ENCODE measurements at places on chromosomes 2 and 18.

DNA sequence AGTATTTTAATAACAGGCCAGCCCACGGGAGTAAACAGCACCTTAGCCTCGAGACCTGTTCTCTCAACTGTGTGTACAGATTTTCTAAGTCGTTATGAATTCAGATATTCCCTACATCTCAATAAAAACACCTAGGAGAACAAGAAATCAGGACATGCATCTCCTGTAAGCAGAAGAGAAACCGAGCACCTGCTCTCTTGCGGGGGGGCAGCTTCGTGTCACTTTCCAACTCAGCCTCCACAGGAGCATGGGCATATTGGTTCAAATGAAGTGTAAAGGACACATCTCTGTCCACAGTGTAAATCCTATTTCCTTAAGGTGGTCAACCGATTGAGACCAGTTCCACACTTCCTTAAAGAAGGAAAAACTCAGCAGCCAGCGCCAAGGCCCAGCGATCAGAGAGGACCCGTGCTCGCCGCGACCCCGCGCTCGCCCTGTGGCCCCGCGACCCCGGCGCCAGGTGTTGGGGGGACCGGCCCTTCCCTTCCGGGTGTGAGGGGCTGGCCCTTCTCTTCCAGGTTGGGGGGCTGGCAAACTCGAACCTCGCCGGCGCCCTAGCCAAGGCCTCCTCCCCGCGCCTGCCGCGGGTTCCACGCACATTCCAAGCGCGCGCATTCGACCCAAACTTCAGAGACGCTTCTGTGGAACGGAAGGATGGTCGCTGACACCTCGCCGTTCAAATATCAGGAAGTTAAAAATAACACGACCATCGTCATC lies 652 bp downstream of the SH3YL1 start:
- H3K4me1 ChIP-seq = peaks cover 12% of the 10 kb centered on the region
- H3K27me3 ChIP-seq = no peaks in the 10 kb centered on the region
- no peaks in the 10 kb centered on the region for H3K36me3 ChIP-seq
- peak; percentile 48 for DNase-seq

DNA sequence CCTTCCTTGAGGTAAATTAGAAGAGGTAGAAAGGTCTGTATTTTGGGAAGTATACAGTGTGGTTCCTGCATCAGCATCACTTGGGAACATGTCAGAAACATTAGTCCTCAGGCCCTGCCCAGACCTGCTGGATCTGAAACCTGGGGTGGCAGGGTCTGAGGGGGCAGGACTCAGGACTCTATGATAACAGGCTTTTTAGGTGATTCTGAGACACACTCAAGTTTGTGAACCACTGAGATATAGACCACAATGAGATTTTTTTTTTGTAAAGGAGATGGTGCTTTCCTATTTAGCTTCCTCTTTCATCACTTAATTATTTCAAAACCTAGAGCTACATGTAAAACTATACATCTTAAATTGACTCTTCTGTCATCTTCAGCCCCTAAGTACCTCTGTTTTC lies 262.7 kb upstream of the SPOPL start:
- no peak overlapping the region for H3K4me3 ChIP-seq
- peaks cover 6% of the 10 kb centered on the region for H3K4me1 ChIP-seq
- no peak for DNase-seq
- no peaks in the 10 kb centered on the region for H3K36me3 ChIP-seq
- H3K27me3 ChIP-seq = no peaks in the 10 kb centered on the region
- no peak overlapping the region for H3K27ac ChIP-seq

DNA sequence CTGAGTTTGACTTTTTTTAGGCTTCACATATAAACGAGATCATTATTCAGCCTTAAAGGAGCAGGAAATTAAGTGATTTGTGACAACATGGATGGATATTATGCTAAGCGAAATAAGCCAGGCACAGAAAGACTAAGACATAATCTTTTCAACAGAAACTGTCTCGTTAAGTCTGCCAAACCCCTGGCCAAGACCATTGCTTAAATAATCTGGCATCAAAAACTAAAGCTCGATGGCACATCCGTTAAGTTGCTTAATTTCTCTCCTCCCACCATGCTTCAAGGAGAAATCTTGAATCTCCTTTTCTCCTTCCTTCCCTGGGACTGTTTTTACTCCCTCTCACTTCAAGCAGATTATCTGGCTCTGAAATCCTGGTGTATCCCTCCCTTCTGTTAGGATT lies 140.3 kb downstream of the GALNT14 start:
- H3K27me3 ChIP-seq = no peaks in the 10 kb centered on the region
- no peaks in the 10 kb centered on the region for H3K36me3 ChIP-seq

GRCh38 chr2:79982445-79982844 lies 322.1 kb downstream of the LRRTM1 start:
- no peak overlapping the region for H3K27ac ChIP-seq
- DNase-seq = no peak
- H3K4me1 ChIP-seq = no peaks in the 10 kb centered on the region
- H3K4me3 ChIP-seq = no peak overlapping the region

- H3K27ac ChIP-seq = no peak overlapping the region
- no peak for DNase-seq
- no peaks in the 10 kb centered on the region for H3K4me1 ChIP-seq
- no peak overlapping the region for H3K4me3 ChIP-seq
Observed at GRCh38 chr2:56286936-56287335, 103.1 kb downstream of the CCDC85A start.

DNA sequence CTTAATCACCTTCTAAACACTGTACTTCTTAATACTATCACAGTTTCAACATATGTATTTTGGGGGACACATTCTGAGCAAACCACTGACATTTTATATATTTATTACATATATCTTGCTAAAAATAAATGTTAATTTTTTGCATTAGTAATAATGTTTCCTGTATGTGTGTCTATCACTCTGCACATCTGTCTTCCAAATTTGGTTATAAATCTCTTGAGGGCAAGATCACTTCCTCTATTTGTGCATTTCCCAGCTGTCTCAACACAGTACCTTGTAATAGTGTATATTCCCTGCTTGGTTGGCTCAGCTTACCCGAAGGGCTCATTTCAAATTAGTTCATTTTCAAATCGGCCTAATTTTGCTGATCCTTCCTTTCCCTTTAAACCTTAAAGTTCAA lies 617.1 kb upstream of the GYPC start:
- no peaks in the 10 kb centered on the region for H3K36me3 ChIP-seq
- no peak overlapping the region for H3K4me3 ChIP-seq
- H3K4me1 ChIP-seq = no peaks in the 10 kb centered on the region

DNA sequence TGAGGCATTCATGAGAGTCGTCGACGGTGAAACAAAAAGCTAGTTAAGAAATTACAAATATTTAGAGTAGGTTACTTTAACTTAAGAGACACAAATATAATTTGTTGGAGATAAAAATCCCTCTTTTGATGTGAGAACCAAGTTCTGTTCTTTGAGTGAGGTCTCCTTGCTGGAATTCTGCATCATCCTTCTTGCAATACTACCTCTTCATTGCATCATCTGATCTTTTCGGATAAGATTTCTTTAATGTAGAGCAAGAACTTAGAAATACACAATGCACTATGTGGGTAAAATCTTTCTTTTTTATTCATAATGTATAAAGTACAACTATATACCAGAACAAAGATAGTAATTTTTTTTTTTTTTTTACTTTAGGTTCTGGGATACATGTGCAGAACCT lies 118.4 kb downstream of the ARL4C start:
- no peak for DNase-seq
- H3K36me3 ChIP-seq = no peaks in the 10 kb centered on the region

DNA sequence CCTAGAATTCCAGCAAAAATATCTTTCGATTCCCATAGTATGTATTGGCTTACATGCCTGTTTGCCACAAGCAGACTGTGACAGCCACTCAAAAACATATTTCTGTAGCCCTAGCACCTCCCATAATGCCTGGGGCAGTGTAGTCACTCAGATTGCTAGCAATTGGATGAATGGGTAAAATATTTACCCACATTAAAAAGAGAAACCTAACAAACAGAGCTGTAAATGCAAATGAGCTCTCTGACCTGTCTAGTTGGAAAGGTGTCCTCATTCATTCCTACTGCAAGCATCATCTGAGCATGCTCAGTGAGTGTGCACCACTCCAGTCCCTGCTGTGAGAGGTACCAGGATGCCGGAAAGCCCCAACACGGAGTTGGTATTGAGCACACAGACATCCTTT lies 234.0 kb upstream of the RAB12 start:
- no peaks in the 10 kb centered on the region for H3K36me3 ChIP-seq
- H3K4me1 ChIP-seq = no peaks in the 10 kb centered on the region
- no peak for DNase-seq

GRCh38 chr2:43333656-43334144 lies 107.3 kb upstream of the ZFP36L2 start:
- no peak overlapping the region for H3K4me3 ChIP-seq
- H3K4me1 ChIP-seq = peaks cover 32% of the 10 kb centered on the region
- DNase-seq = no peak
- no peaks in the 10 kb centered on the region for H3K27me3 ChIP-seq
- no peaks in the 10 kb centered on the region for H3K36me3 ChIP-seq

GRCh38 chr18:58308463-58308862 lies 264.4 kb downstream of the NEDD4L start:
- DNase-seq = no peak
- H3K27me3 ChIP-seq = no peaks in the 10 kb centered on the region
- no peak overlapping the region for H3K4me3 ChIP-seq
- no peaks in the 10 kb centered on the region for H3K4me1 ChIP-seq

- no peaks in the 10 kb centered on the region for H3K27me3 ChIP-seq
- no peak for DNase-seq
- no peak overlapping the region for H3K27ac ChIP-seq
- H3K4me3 ChIP-seq = no peak overlapping the region
- H3K4me1 ChIP-seq = no peaks in the 10 kb centered on the region
Observed at GRCh38 chr2:71898851-71899681, 248.6 kb downstream of the CYP26B1 start.

GRCh38 chr2:65297544-65297943 lies 69.9 kb downstream of the ACTR2 start:
- H3K27me3 ChIP-seq = no peaks in the 10 kb centered on the region
- no peak overlapping the region for H3K4me3 ChIP-seq
- H3K36me3 ChIP-seq = no peaks in the 10 kb centered on the region
- no peak overlapping the region for H3K27ac ChIP-seq
- peaks cover 13% of the 10 kb centered on the region for H3K4me1 ChIP-seq

DNA sequence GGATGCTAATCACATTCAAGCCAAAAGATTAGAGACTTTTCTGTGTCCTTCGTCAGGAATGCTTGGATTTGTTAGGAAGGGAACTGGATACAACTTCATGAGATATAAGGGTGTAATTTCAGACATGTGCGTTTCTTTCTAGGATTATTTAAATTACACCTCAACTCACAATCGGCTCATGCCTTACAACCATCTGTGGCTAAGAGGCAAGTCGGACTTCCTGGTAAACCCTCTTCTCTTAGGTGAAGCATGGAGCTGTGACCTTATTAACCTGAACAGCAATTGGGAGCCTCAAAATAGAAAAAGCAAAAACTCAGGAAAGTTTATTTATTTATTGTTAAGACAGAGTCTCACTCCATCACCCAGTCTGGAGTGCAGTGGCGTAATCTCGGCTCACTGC lies 61.8 kb downstream of the SEMA4F start:
- H3K27ac ChIP-seq = peak overlapping the region; percentile 75
- H3K36me3 ChIP-seq = no peaks in the 10 kb centered on the region
- H3K4me3 ChIP-seq = no peak overlapping the region
- DNase-seq = no peak
- H3K4me1 ChIP-seq = no peaks in the 10 kb centered on the region
- H3K27me3 ChIP-seq = no peaks in the 10 kb centered on the region

- DNase-seq = no peak
- H3K4me1 ChIP-seq = peaks cover 30% of the 10 kb centered on the region
- no peak overlapping the region for H3K4me3 ChIP-seq
Observed at GRCh38 chr18:59607078-59607379, 90.2 kb downstream of the CCBE1 start.

DNA sequence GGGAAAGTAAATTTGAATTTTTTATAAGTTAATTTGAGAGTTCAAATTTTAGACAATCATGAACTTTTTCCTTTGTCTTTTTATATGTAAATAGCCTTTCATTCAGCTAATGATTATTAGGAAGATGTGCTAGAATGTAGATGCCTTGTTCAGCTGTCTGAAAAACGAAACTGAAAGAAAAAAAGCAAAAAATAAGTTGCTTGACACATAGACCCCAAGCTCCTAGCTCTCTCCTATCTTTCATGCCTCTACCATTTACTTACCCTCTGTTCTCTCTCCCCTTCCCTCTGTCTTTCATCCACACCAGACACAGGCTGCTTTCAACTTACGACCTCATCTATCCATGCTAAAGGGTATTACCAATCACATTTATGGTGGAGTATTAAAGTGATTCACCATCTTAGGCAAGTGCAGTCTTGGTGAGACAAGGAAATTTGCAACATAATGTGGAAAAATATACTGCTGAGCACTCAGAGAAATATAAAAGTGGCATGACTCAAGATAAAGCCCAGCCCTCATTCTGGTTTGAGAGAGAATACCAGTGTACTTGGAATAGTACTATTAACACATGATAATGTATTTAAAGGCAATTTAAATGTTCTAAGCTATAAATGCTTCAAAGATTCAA lies 425.6 kb downstream of the SUCLG1 start:
- no peaks in the 10 kb centered on the region for H3K27me3 ChIP-seq
- no peaks in the 10 kb centered on the region for H3K36me3 ChIP-seq
- H3K4me1 ChIP-seq = no peaks in the 10 kb centered on the region
- no peak for DNase-seq
- no peak overlapping the region for H3K4me3 ChIP-seq

DNA sequence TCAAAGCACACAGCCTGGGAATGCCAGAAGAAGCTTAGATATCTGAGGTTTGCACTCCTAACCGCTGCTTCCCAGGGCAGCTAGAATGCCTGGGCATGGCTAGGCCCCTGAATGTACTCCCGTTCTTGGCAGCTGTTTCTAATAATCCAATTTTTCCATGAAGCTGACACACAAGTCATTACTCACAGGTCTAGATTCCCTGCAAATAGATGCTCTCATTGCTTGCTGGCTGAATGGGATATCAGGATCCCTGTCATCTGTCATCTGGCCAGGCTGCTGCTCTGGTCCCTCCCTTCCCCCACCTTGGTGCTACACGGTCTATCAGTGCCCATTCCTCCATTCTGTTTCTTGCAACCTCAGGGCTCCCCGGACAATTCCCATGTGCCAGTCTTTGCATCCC lies 40.7 kb upstream of the TEX51 start:
- no peaks in the 10 kb centered on the region for H3K4me1 ChIP-seq
- H3K4me3 ChIP-seq = no peak overlapping the region
- no peaks in the 10 kb centered on the region for H3K36me3 ChIP-seq
- no peak for DNase-seq
- no peak overlapping the region for H3K27ac ChIP-seq

DNA sequence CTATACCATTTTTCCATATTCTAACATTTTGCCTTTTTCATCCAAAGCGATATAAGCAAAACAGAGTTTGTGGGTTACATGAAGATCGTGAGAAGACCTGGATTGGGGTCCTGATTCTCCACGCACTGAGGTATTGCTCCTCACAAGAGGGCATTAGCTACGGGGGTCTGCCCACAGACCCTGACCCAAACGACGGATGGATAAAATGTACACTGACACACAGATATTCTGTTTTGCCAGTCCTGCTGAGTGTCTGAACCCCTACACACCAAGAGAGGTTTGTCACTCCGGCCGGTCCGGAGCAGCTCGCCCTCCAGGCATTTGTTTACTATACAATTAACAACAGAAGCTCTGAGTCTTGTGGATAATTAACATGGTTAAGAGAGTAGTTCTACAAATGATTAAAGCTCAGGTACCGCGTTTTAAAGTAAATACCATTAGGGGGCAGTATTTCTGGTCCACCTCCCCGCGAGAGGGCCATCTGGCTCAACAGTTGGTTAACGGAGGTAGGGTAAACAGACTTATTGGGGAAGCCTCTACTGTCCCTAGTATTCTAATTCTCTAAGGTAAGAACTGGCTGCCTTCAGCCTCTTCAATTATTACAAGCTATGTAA lies 28.4 kb downstream of the SCYGR8 start:
- H3K27me3 ChIP-seq = no peaks in the 10 kb centered on the region
- no peaks in the 10 kb centered on the region for H3K36me3 ChIP-seq
- H3K27ac ChIP-seq = no peak overlapping the region
- H3K4me3 ChIP-seq = no peak overlapping the region
- no peaks in the 10 kb centered on the region for H3K4me1 ChIP-seq
